ENCODE measurements at places on chromosomes 2 and 18. TPM values are rescaled to one million over a fixed set of nuclear protein-coding genes. Genes with fewer than 3 reads are reported as not detected.

- no peaks in the 10 kb centered on the region for H3K27me3 ChIP-seq
- DNase-seq = no peak
- H3K4me3 ChIP-seq = no peak overlapping the region
- H3K36me3 ChIP-seq = no peaks in the 10 kb centered on the region
Measured at GRCh38 chr2:38605298-38605830, 2.6 kb upstream of the HNRNPLL start.

DNA sequence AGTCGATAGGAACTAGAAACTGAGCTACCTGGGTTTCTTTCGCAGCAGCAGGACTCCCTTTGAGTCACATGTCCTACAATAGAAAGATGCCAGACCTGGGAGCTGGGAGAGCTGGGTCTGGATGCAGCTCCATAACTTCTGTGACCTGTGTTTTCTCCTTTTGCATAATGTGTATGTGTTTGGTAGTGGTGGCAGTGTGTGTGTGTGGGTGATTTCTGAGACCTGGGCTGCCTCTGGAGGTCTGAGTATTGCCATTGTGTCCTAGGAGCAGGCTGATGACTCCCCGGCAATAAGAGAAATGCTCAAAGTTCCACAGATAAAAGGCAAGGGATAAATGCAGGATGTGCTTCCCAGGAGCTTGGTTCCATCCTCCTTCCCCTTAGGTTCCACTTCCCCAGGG, 6.4 kb downstream of the WNT10A start:
- no peak overlapping the region for H3K27ac ChIP-seq
- H3K36me3 ChIP-seq = no peaks in the 10 kb centered on the region
- H3K27me3 ChIP-seq = peaks cover 11% of the 10 kb centered on the region

DNA sequence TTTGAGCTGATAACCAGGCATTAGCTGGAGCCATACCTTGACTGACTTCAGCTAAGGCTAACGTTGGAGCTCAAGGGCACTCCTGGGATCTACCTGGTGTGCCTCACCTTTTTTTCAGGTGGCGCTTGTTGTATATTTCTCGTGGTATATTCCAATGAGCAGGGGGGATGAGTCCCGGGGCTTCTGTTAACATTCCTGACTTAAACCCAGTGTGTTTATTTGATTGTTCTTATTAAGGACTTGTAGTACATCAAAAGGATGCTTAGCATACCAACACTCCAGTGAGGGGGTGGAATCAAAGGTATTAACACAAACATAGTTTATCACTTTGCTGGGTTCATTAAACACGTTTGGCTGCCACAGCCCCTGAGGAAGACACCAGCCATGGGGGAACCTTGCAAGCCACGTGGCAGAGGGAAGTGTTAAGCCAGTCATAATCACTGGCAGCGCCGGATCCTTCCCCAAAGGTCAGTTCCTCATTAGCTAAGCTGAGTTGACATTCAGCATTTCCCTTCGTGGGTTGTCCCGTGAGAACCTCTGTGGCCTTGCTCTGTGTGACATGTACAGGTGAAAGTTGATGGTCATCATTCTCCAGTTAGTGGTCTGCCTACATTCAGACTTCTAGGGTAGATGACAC, 119.5 kb upstream of the MCFD2 start:
- H3K27ac ChIP-seq = peak overlapping the region; percentile 72
- no peaks in the 10 kb centered on the region for H3K27me3 ChIP-seq
- peak; percentile 66 for DNase-seq
- H3K4me1 ChIP-seq = peaks cover 69% of the 10 kb centered on the region
- H3K4me3 ChIP-seq = no peak overlapping the region
- H3K36me3 ChIP-seq = no peaks in the 10 kb centered on the region

DNA sequence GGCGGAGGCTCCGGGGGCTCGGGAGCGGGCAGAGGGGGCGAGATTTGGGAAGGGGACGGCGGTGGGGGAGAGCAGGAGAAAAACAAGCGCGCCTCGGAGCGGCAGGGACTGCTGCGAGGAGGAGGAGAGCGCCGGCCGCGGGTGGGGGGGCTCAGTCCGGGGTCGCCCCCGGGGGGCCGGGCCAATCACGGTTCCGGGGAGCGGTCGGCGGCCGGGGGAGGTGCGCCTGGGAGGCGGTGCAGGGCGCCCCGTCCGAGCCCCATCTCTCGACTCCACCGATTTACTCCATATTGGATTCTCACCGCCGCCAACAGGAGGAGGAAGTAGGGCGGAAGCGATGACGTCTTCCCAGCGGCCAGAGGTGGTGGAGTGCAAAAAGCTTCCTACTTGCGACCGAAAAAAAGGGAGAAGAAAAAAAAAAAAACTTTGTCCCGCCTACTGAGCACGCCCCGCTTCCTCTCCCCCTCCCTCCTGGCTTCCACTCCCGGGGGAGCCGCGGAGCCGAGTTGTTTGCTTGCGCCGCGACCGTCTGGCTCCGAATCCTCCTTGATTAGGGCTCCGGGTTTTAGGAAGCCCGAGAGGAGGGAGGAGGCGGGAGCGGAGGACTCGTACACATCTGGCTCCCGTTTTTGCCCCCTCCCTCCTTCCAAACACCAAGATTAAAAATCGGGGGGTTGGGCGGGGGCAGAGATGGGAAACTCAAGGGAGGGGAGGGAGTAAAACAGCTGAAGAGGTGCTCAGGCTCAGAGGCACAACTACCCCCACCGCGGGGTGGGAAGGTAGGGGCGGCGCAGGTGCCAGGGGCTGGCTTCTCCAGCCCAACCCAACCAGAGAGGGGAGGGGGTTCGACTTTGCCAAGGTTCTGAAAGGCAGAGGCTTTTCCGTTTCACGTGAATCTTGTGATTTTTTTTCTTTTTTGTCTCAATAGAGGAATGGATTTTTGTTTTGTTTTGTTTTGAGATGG, at the start of gene SPRED2:
TSS of gene SPRED2 (minus strand) at position 373 of the 964 bp plus-strand sequence. CDS start 612 bp downstream, outside the sequence.
- DNase-seq = peak; percentile 97
- H3K4me1 ChIP-seq = peaks cover 13% of the 10 kb centered on the region
- peak within 1 kb of the TSS; percentile 58 for H3K4me3 ChIP-seq
- H3K27ac ChIP-seq = peak within 1 kb of the TSS; percentile 94

ATP6V1C2 gene
- 2.1 TPM for total RNA-seq

GRCh38 chr2:212156088-212156487, 382.5 kb downstream of the ERBB4 start:
- no peaks in the 10 kb centered on the region for H3K36me3 ChIP-seq
- no peak for DNase-seq
- H3K4me3 ChIP-seq = no peak overlapping the region
- H3K27me3 ChIP-seq = no peaks in the 10 kb centered on the region

DNA sequence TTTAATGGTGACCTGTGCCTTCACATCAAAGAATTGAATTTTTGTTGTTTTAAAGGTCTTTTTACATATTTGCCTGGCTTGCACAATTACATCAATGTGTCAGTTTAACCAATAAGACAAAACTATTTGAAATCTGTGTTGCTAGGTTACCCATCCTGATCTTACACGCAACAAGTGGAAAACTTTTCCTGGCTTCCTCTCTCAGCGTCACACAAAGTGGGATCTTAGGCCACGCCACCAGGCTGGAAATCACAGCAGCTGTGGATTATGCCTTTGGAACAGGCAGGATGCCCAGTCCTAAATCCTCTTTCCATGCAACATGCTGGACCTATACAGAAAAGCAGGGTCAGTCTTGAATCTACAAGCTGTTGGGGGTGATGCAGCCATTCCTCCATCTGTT, 298.2 kb upstream of the HNRNPA3 start:
- DNase-seq = no peak
- H3K4me1 ChIP-seq = no peaks in the 10 kb centered on the region
- no peak overlapping the region for H3K27ac ChIP-seq
- no peak overlapping the region for H3K4me3 ChIP-seq

DNA sequence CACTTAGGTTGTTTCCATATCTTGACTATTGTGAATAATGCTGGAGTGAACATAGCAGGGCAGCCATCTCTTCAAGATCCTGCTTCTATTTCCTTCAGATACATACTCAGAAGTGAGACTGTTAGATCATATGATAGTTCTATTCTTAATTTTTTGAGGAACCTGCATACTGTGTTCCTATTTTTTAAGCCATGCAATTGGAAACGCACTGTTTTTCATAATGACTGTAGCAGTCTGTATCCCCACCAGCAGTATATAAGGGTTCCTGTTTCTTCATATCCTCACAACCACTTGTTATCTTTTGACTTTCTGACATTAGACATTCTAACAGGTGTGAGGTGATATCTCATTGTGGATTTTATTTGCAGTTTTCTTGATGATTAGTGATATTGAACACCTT, 15.5 kb downstream of the NEURL3 start:
- no peak overlapping the region for H3K4me3 ChIP-seq
- no peak for DNase-seq
- H3K27ac ChIP-seq = no peak overlapping the region
- peaks cover 4% of the 10 kb centered on the region for H3K4me1 ChIP-seq

GLI2 gene
- 2.0 TPM for total RNA-seq

HOXD12 gene
- total RNA-seq = not detected

NXPH2 gene
- total RNA-seq = not detected

DNA sequence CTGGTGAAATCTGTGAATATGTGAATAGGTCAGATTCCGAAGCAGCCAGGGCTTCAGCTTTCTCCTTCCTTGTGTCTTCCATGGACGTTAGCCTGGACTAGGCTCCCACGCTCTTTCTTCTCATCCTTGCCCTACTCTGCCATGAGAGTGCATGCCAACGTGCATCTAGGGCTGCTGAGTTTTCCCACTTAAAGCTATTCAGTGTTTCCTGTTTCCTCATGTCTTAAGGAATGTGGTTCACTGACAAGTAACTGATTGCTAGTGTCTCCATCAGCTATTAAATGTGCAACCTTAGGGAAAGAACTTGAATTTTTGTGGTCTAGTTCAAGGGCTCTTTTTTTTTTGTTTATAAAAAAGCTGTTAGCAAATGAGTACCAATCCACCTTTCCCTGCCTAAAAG, 642.3 kb upstream of the LINC00305 start:
- no peaks in the 10 kb centered on the region for H3K4me1 ChIP-seq
- H3K4me3 ChIP-seq = no peak overlapping the region
- no peak for DNase-seq
- H3K36me3 ChIP-seq = no peaks in the 10 kb centered on the region
- no peak overlapping the region for H3K27ac ChIP-seq

GRCh38 chr18:42475157-42475556, 520.1 kb downstream of the PIK3C3 start:
- no peak overlapping the region for H3K4me3 ChIP-seq
- H3K36me3 ChIP-seq = no peaks in the 10 kb centered on the region
- no peak overlapping the region for H3K27ac ChIP-seq
- no peaks in the 10 kb centered on the region for H3K4me1 ChIP-seq
- DNase-seq = no peak

- H3K27me3 ChIP-seq = peaks cover 88% of the 10 kb centered on the region
- H3K36me3 ChIP-seq = no peaks in the 10 kb centered on the region
- H3K4me1 ChIP-seq = peaks cover 23% of the 10 kb centered on the region
- H3K27ac ChIP-seq = no peak overlapping the region
- no peak for DNase-seq
Measured at GRCh38 chr2:170711774-170712652, 3.1 kb upstream of the SP5 start.

MPP4 gene
- total RNA-seq = not detected

GRCh38 chr2:218607436-218608115, at the start of gene PLCD4:
Gene PLCD4, plus strand, starts transcription at chr2:218607899. Its CDS starts 7,841 bp downstream, at chr2:218615740.
- H3K27me3 ChIP-seq = no peaks in the 10 kb centered on the region
- peak within 1 kb of the TSS; percentile 46 for H3K27ac ChIP-seq
- peak within 1 kb of the TSS; percentile 41 for H3K4me3 ChIP-seq
- no peaks in the 10 kb centered on the region for H3K4me1 ChIP-seq
- peak; percentile 38 for DNase-seq
- H3K36me3 ChIP-seq = no peaks in the 10 kb centered on the region

DNA sequence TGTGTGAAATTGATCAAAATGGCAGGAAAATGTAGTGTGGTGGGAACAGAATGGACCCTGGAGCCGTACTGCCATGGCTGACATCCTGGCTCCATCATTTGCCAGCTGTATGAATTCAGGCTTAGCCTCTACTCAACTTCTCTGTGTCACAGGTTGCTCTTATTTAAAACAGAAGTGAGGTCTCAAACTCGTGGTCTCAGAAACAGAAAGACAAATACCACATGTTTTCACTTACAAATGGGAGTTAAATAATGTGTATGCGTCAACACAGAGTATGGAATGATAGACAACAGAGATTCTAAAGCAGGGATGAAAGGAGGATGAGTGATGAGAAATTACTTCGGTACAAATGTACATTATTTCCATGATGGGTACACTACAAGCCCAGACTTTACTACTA, 227.4 kb downstream of the DCC start:
- no peak overlapping the region for H3K4me3 ChIP-seq
- H3K27ac ChIP-seq = no peak overlapping the region
- no peaks in the 10 kb centered on the region for H3K27me3 ChIP-seq
- no peaks in the 10 kb centered on the region for H3K4me1 ChIP-seq
- no peaks in the 10 kb centered on the region for H3K36me3 ChIP-seq

DNA sequence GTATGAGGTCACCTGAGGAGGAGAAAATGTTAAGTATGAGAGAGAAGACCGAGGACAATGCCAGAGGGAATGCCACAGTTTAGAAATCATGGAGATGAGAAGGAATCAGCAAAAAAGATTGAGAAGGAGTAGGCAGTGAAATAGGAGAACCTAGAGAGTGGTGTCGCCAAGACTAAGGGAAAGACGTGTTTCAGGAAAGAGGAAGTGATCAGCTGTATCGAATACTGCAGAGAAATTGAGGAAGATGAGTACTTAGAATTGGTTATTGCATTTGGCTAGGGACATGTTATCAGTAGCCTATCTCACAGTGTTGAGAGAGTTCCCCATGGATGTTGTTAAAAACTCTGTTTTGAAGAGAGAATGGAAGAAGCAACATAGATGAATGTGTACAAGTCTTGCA, 112.3 kb downstream of the GALNT1 start:
- no peaks in the 10 kb centered on the region for H3K27me3 ChIP-seq
- no peak overlapping the region for H3K27ac ChIP-seq
- H3K36me3 ChIP-seq = peaks cover 37% of the 10 kb centered on the region
- DNase-seq = no peak

DNA sequence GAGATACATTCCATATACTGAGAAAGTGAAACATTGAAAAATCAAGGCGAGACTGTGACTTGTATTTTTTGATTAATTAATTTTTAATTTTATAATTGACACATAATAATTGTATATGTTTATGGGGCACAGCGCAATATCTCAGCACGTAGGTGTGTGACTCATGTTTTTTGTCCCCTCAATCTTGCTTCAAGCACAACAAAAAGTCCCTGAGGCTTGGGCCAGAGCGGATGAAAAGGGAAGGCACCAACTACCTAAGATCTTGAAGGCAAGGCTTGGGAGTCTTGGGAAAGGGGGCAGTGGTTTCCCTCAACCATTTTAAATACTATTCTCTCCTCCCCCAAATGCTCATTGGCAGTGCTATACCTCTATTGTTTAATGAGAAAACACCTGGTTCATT, 9.9 kb downstream of the SGPP2 start:
- H3K27me3 ChIP-seq = no peaks in the 10 kb centered on the region
- H3K4me1 ChIP-seq = no peaks in the 10 kb centered on the region
- H3K27ac ChIP-seq = no peak overlapping the region
- H3K4me3 ChIP-seq = no peak overlapping the region
- H3K36me3 ChIP-seq = no peaks in the 10 kb centered on the region
- DNase-seq = no peak

DNA sequence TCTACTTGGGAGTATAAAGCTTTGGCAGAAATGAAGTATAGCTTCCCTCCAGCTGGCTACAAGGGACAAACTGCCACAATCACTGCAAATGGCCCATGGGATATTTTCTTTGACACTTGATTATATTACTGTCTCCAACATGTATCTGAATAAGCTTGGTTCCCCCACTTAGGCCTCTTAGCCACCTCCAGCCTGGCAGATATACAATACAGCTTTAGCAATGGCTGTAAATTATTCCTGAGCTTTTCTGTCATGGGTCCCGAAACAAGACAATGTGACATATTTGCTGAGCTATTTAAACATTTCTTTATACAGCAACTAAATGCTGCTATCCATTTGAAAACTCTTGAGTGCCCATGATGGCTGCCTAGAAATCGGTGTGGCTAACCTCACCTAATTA, 406.2 kb downstream of the SUCLG1 start:
- H3K27ac ChIP-seq = no peak overlapping the region
- DNase-seq = no peak
- no peaks in the 10 kb centered on the region for H3K4me1 ChIP-seq
- H3K4me3 ChIP-seq = no peak overlapping the region
- H3K27me3 ChIP-seq = no peaks in the 10 kb centered on the region
- no peaks in the 10 kb centered on the region for H3K36me3 ChIP-seq

Measured in heart left ventricle (tissue), 16 donors.